LoVo (cell line): ENCODE measurements at places on chromosomes 12 and 14.
A peak's percentile ranks its signal among the peaks of the same experiment; 100 is the strongest.

DNA sequence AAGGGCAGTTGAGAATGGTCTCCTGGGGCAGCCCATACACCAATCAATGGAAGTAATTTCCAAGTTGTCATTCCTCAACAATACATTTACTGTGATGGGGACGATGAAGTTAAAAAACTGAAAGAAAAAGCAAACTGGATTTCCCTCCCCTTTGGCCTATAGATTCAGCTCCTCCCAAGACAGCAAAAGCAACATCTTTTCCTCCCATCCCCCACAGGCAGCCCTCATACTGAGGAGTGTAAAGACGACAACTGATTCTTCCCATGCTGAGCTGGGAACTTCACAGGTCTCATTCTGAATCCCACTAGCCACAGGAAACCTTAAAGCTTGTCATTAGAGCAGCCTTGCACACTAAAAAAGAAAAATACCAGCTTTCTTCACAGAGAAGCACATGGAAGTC lies 48.5 kb downstream of the PITPNM2 start:
- no peak for DNase-seq

GRCh38 chr12:61095111-61095510 lies 1165.1 kb upstream of the USP15 start:
- DNase-seq: no peak

DNA sequence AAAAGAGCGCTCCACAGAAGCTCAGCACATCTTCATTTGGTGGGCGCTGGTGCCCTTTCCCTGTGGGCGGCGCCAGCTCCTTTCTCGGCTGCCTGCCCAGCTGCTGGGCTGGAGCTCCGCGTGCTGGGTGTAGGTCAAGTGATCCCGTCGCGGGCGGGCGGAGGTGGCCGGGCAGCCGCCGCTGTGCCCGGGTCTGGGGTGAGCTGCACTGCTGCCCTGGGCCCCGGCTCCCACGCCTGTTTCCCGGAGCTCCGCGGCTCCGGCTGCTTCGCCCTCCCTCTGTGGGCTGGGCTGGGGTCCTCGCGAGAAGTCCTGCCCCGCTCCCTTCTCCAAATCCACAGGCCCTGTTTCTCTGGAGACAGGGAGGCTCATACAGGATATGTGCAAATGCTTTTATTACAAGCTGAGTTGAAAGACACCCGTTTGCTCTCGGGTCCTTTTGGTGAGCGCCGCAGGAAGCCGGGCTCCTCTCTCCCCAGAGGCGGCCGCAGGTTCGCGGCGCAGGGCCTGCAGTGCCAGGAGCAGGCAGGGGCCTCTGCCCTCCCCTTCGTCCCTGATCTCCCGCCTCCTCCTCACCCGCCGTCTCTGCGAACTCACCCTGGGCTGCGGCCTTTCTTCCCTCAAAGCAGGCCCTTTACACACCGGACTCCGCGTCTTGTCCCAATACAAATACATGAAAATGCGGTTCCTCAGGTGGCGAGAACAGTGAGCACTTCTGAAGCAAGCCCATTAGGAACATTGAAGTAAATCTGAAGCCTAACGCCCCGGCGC lies 67.8 kb upstream of the CAPRIN2 start:
- peak; percentile 56 for DNase-seq

DNA sequence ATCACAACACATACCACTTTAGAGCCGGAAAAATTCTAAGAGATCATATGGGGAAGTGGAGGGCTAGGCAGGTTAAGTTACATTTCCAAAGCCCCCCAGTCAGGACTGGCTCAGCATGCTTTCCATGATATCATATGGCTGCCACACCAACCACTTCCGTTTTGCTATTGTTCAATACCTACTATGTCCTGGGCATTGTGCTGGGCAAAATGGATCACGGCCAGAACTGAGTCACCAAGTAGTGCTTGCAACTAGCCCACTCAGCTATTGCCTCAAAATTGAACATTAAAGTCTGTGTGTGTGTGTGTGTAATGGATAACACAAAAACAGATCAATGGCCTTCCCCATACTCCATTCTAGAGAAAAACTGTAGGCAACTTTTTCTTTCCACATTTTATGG lies 22.7 kb downstream of the WIF1 start:
- DNase-seq: no peak

- DNase-seq: no peak
Measured at GRCh38 chr14:72774894-72775620, 118.8 kb downstream of the DPF3 start.

DNA sequence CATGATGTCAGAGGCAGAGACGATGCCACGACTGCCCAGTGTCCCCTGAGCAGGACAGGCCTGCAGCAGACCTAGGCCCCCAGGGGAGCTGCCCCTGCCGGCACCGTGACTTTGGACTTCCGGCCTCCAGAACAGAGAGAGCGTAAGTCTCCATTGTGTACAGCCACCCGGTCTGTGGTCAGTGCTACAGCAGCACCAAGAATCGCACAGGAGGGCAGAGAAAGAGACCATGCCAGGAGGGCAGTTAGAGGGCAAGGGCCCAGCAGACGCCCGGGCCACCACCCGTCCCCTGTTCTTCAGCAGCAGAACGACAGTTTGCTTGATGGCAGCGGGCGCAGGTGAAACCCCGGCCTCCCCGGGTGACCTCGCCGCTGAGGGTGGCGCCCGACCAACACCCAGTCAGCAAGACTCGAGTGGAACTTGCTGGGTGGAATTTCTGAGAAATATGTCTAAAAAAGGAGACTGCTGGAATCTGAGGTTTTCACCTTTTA lies 19.7 kb downstream of the GALNT9 start:
- no peak for DNase-seq

DNA sequence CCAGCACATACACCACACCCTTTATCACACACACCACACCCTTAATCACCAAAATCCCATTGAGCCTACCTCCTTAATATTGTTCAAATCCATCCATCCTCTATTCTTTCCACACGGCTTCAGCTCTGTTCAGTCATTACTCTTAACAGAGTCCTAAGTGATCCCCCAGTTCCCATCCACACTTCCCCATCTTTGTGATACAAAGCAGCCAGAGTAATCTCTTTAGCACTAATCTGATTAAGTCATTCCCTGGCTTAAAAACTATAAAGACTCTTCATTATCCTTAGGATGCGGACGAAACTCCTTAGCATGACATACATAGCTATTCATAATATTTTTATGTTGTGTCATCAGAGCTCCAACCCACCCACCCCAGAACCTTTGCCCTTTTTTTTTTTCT lies 14.7 kb upstream of the MFAP5 start:
- no peak for DNase-seq

GRCh38 chr14:63951021-63951420 lies 98.2 kb downstream of the SYNE2 start:
- DNase-seq: no peak

DNA sequence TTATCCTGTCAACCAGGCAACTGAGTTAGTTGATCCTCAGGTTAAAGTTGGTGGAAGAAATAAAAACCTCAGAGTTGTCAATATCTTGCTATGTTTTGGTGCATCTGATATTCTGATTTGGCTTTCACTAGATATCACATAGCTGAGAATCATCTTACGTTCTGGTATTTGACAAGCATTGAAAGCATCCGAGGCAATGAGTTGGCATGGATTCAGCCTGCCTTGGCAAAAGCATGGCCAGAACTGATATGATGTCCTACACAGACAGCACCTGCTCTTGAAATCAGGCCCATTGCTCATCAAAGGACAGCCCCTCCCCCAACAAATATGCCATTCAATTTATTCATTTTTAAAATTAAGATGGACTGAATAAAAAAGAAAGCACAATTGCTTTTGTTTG lies 320.7 kb upstream of the ATP2B1 start:
- DNase-seq: no peak

GRCh38 chr14:68627868-68628604 lies 164.8 kb downstream of the ZFP36L1 start:
- DNase-seq: peak; percentile 76

GRCh38 chr14:76664790-76665189 lies 96.5 kb upstream of the VASH1 start:
- no peak for DNase-seq

DNA sequence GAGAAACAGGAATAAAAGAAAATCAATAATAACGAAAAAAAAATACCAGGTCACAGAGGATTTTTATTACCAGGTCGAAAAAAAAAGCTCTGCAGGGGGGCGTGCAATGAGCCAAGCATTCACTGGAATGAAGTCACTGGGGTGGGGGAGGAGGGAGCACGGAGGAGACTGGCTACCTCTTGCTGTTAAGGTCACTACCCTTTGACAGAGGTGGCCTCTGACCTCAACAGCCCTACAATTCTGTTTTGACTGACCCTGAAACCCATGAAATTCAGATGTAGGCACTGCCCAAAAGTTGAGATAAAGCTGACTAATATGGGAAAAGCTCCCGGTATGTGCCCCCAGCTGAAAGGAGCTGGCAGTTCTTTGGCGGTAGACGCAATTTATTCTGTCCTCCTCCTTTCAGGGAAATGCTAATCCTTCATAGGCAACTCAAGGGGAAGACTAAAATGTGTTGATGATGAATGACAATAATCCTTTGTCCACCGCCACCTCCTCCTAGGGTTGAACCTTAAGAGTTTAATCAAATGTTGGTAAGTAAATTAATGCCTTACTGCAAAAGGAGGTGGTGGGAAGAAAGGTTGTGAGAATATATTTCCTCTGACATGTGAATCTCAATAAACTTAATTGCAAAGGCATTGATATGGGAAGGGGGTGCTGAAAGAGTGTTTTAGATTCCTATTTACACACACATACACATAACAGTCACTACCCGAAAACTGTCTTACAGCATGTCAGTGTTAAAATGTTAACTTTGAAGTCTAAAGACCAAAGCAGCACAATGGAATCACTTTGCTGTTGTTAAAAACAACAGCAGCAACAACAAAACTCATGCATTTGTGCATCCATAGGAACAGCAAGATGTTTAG lies 6.3 kb upstream of the RIC8B start:
- no peak for DNase-seq

DNA sequence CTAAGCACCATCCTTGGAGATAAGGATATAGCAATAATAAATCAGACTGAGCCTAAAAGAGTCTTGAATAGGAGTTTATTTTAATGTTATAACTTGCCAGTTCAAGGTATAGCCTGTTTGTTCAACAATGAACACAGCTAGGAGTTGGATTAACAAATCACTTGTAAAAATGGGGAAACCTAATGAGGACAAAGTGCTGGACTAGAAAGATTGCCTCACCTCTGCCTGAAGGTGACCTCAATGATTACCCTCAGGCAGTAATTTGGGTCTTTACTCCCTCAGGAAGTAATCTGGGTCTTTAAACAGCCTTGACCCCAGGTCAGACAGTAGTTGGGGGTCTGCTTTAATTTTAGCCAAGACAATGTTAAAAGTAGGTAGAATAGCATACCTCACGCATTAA lies 35.5 kb upstream of the CDKL1 start:
- no peak for DNase-seq

GRCh38 chr12:57214398-57214781 lies 2.2 kb upstream of the NXPH4 start:
- peak; percentile 77 for DNase-seq

- DNase-seq: peak; percentile 96
Measured at GRCh38 chr12:53492830-53493609, 6.2 kb downstream of the MAP3K12 start.
